ENCODE measurements at places on chromosomes 13 and 19.

DNA sequence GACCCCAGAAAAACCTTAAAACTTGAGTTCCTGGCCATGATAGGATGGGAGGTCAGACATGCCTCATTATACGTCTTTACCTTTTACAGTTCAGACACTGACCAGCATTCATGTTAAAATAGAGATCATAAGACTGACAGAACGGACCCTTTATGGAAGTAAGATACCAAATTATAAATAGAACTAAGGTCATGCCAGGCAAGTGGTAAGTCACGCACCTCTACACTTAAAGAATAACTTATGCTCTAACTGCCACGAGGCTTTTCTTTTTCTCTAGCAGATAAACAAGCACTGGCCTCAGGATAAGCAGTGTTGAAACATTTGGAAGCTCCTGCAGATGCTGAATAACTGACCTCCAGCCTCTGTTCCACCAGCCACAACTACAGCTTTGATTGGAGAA lies 28.4 kb downstream of the GPR42 start:
- DNase-seq, result no peak

DNA sequence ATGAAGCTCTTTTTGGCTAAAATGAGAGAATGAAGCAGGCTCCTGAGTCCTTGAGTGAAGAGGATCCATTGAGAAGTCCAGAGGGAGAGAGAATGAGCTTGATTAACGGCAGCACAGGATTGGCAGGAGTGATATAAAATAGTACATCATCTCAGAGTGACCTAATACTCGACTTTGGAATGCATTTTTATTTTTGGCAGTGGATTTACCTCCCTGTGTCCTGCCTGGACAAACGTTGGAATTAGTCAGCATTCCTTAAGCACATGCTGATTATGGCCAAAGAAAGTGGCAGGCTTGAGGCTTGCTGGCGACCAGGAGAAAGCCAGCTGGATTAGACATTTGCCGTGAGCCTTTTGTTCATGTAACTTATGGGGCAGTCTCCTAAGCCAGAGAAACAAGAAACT lies 22.9 kb downstream of the LRCH1 start:
- DNase-seq, result no peak

DNA sequence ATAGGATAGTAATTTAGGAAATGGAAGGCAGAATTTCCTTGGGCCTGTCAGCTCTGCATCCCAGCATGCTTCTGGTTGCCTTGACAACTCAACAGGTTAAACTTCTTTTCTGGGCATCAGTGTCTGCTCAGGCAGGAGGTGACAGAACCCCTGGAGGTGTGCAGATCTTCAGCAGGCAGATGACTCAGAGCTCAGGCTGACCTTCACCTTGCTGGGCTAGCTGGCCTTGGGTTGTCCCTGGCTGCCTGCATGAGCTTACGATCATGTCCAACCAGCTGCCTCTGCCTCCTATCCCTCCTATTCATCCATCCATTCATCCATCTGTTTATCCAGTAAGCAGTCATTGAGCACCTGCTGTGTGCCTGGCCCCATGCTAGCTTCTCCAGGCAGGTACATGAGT lies 81.2 kb upstream of the KCTD15 start:
- no peak for DNase-seq

DNA sequence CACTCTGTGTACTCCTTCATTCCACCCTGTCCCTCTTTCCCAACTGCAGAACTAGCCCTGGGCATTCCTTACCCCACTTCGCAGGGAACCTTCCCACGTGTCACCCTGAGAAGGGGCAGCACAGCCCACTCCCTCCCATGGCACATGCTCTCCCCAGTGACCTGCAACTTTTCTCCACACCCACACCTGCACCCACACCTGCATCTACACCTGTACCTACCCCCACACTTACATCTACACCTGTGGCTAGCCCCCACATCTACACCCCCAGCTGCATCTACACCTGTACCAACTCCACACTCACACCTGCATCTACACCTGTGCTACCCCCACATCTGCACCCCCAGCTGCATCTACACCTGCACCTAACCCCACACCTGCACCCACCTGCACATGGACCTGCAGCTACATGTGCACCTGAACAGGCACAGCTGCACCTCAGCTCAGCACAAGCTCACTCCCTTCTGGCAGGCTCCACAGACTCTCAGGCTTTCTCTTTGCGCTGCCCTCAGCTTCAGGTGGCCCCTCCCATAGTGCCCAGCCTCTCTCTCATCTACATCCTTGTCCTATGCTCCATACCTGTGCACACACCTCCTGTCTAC lies 234.1 kb downstream of the TUBA3C start:
- no peak for DNase-seq

GRCh38 chr13:59472134-59472533 lies 691.6 kb downstream of the DIAPH3 start:
- DNase-seq, result no peak

DNA sequence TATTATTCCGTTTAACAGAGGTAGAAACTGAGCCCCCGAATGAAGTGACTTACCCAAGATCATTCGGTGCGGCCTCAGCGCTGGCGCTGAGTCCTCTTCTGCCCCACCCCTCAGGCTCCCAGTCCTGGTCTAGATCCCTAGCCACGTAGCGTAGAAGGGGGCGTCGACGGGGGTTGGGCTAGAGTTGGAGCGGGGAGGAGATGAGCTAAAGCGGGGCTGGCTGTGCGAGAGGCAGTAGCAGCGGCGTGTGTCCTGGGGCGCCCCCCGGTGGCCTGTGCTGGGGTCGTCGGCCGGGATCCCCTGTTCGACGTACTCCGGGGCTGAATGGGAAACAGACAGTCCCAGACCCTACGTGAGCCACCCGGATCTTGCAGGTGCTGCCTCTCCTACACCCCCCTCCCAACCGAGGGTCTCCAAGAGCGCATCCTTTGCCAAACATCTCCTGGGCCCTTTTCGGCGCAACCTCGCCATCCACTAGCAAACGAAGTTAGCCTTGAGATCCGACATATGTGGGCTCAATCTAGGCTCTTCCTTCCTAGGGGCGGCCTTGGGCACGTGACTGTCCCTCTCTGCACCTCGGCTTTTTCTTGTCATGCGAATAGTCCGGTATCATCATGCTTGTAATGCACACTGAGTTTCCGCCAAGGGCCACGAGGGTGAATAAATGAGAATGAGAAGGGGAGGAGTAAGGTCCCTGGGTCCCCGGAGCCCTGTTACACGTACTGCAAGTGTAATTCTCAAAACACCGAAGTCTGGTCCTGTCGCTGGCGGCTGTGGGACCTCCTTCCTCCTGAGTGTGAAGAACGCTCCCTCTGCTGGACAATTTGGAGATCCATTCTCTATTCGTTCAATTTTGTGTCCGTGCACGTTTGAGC lies 47.7 kb downstream of the CYP4F22 start:
- peak; percentile 98 for DNase-seq

DNA sequence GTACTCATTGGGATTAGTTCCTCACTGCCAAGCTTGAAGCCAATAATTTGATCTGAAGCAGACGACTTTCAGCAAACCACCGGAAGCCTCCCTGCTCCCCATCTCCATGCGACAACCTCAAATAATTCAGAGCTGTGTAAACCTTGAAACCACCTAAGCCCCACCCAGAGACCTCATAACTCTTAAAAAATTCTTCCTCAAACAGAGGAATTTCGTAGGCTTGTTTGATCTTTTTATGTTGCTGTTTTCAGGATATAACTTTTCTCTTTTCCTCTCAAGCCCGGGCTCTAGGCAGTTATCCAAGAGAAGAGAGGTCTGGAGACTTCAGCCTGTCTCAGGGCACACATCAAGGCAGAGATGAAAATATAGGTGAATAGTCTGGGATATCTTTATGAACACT lies 311.6 kb downstream of the KCNRG start:
- no peak for DNase-seq

- DNase-seq, result no peak
Observed at GRCh38 chr13:46846726-46847125, 49.8 kb upstream of the ESD start.

All from activated naive CD4-positive, alpha-beta T cell treated with Interleukin-2 at 50 U/mL for 16 hours (primary cell).